ENCODE measurements at places on chromosomes 3 and 15.

GRCh38 chr15:33055962-33056361 is 138.6 kb downstream of the FMN1 start:
- no peak for DNase-seq

GRCh38 chr15:88905576-88905975 is 7.6 kb downstream of the MFGE8 start:
- no peak for DNase-seq

DNA sequence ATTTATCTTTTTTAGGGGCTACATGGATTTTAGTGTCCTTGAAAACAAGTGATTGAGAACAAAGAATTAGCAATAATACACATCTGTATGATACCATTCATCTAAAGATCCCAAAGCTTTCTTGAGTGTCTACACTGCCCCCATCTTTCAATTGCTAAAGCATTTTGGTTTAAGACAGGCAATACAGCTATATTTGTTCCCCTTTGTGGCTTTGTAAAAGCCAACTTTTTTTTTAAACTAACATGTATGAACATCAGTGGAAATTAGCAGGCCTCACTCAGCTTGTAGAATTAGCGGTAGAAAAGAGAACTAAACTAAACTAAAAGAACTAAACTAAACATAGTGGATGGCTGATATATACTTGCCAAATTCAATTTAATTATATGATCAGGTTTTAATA is 449.6 kb downstream of the MECOM start:
- no peak for DNase-seq

GRCh38 chr3:45123030-45123429 is 23.1 kb downstream of the CDCP1 start:
- DNase-seq = peak; percentile 23

GRCh38 chr3:144018776-144019175 is 47.2 kb downstream of the DIPK2A start:
- DNase-seq = no peak

GRCh38 chr15:73727330-73727976 is 25.7 kb downstream of the INSYN1 start:
- no peak for DNase-seq

GRCh38 chr3:160673188-160673587 is 3.8 kb upstream of the ARL14 start:
- DNase-seq = no peak

All from CD4-positive, alpha-beta T cell treated with Interleukin-4 for 1 hour (primary cell).